ENCODE measurements at places on chromosomes 2 and 18. TPM values are rescaled to one million over a fixed set of nuclear protein-coding genes. Genes with fewer than 3 reads are reported as not detected.

Gene GALNT3
- 0.16 TPM for total RNA-seq

Gene TLX2
- 1.4 TPM for total RNA-seq

Gene POMC
- not detected for total RNA-seq

Gene ABCB11
- under 0.01 TPM for total RNA-seq

Gene NABP1
- 117 TPM for total RNA-seq

Gene SPOPL
- total RNA-seq, result 7.6 TPM

Gene NEU2
- not detected for total RNA-seq
